ENCODE measurements at places on chromosomes 4 and X.
A peak's percentile ranks its signal among the peaks of the same experiment; 100 is the strongest.

DNA sequence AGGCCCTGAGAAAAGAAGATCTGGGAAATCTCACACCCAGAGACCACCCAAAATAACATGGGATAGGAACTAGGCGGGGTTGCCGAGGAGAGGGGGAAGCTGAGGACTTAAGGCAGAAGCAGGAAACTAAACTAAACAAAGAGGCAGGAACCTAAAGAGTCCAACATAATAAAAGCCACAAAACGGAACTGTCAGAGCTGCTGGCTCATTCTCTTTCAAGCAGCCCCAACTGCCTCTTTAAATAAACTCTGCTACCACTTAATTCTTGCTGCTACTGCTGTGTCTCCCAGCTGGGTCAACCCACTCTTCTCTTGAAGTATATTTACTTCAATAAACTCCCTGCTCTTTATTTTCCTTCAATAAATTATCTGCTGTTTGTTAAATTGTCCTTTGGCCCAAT is 44.5 kb downstream of the MAGEB16 start:
- no peak for DNase-seq

DNA sequence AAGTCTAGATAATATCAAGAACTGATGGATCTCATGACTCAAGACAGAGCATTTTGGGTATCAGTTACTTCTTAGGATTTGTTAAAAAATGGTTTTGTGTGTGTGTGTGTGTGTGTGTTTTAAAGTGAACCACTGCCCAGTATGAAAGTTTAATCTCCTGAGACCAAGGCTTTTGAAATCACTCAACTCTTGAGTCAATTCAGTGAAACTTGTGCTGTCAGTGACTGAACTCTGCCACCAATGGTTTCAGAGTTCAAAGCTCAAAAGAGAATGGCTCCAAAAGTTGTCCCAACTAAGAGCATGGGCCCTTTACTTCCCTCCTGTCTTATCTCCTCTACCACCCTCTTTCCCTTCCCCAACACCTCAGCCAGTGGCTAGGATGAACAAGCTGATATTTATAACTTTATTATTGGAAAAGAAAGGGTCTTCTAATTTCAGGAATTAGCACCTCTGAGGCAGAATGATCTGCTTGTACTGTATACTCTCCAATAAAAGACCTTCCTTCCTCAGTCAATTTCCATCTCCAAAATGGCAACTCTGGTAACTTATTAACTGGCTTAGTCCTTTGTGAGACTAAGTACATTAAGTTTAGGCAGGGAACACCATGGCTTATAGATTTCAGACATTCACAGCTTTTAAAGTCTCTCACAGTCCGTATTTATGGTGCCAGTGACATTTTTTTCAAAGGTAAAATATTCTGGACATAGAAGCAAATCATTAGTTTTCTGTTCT is 152.2 kb downstream of the REPS2 start:
- DNase-seq = no peak

DNA sequence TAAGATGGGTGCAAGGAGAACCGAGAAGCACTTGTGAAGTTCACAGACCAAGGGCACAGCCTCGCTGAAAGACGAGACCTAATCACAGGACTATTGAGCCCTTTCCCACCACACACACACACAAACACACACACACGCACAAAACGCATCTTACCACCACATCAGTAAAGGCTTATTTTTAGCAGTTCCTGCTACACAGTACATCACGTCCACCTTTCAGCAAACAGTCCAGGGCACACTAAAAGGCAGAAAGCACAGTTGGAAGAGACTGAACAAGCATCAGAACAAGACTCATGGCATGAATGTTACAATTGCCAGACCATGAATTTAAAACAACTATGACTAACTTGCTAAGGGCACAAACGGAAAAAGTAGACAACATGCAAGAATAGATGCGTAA is 83.6 kb upstream of the MAPK10 start:
- DNase-seq = no peak

- DNase-seq = peak; percentile 22
Measured at GRCh38 chrX:120797188-120797851, 78.3 kb downstream of the CT47B1 start.

GRCh38 chr4:108398316-108398715 is 222.1 kb upstream of the RPL34 start:
- no peak for DNase-seq

DNA sequence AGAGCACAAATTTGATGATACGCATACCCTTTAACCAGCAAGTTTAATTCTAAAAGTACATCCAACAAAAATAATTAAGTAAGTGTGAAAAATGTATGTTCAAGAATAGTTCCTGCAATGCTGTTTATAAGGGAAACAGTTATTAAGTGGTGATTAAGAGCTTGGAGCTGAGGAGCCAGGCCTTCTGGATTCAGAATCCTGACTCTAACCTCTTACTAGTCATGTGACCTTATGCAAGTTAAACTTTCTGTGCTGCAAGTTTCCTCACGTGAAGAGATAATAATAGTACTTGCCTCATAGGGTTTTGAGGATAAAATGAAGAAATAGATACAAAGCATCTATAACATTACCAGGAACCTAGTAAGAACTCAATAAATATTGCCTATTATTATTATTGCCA is 77.7 kb downstream of the FAM13A start:
- no peak for DNase-seq

DNA sequence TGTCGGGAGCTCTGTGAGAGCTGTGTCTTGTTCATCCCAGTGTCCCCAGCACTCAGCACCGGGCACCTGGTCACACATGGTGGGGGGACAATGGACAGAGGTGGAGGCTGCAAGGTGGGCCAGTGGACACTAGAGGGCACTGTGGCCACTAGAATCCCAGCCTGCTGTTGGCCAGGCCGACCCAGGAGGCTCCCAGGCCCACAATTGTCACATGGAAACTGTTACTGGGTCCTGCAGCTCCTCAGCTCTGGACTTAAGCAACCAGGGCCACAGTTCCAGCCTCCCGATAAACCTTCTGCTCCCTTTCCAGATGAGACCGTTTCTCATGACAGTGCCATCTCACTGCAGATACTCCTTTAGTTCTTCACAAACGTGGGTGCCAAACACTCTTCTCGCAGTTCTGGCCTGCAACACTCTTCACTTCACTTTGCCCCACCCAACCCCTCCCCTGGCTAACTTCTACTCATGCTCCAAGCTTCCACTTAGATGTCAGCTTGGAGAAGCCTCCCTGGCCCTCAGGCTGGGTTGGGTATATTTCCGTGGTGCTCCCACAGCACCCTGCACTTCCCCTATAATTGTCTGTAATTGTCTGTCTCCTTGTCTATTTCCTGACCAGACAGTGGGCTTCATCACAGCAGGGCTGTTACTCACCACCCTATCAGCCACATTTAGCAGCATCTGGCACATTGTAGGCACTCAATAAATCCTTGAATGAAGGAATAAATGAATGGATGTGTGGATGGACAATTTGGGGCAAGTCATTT is 3.5 kb upstream of the IQSEC2 start:
- no peak for DNase-seq

GRCh38 chrX:154517101-154517781 is 1.2 kb upstream of the FAM3A start:
- DNase-seq = no peak

- DNase-seq = no peak
Measured at GRCh38 chrX:104566681-104567501, 892 bp downstream of the IL1RAPL2 start.

- no peak for DNase-seq
Measured at GRCh38 chrX:148672517-148672916, 172.1 kb downstream of the AFF2 start.

DNA sequence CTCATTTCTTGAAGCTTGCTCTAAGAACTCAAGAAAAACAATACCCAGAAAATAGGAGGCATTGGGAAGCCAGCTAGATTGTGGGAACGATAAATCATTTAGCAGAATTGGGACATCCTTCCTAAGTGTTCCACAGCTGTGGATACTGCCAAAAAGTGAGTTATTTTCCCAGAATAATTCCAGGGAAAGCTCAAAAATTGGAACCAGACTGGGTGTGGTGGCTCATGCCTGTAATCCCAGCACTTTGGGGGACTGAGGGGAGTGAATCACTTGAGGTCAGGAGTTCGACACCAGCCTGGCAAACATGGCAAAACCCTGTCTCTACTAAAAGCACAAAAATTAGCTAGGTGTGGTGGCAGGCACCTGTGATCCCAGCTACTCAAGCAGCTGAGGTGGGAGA is 68.2 kb upstream of the GK2 start:
- DNase-seq = no peak

DNA sequence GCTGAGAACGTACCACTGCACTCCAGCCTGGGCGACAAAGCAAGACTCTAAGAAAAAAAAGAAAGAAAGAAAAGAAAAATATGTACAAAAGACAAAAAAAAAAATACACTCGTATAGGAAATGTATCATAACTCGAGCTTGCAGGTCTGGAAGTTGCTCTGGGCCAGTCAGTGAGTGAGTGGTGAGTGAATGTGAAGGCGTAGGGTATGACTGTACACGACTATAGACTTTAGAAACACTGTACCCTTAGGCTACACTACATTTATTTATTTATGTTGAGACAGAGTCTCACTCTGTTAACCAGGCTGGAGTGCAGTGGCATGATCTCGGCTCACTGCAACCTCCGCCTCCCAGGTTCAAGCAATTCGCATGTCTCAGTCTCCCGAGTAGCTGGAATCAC is 29.4 kb downstream of the EVC2 start:
- no peak for DNase-seq

DNA sequence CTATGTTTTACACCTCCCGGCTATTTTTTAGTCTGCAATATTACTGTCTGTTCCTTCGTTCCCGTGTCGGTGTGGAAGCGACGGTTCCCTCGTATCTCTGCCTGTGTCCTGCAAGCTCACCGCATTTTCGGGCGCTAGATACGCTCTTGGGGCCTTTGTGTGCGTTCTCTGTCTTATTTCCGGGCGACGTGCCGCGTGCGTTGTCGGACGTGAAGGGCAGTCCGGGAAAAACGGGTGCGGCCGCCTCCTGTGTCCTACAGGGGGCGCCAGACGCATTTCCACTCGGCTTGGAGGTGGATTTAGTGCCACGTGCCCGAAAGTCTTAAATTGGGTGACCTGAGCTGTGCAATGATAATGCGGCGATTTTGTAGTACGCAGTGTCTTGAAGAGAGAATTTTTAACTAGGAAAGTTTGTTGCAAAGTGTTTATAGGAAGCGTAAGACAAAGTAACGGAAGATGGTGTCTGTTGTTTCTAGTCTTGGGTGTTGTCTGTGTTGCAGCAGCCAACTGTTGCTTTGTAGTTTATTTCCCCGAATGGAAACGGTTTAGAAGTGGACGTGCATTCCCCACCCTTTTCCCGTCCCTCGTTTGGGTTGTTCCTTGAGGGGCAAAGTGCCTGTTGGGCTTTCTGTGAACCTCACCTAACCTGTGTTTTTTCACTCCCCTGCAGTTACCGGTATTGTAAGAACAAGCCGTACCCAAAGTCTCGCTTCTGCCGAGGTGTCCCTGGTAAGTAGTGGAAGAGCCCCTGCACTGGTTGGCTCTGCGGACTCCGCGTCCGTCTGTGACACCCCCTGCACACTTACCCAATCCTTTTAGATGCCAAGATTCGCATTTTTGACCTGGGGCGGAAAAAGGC is 720 bp downstream of the RPL10 start:
- DNase-seq = no peak

- DNase-seq = no peak
Measured at GRCh38 chrX:113470166-113470565, 629.5 kb upstream of the AMOT start.

DNA sequence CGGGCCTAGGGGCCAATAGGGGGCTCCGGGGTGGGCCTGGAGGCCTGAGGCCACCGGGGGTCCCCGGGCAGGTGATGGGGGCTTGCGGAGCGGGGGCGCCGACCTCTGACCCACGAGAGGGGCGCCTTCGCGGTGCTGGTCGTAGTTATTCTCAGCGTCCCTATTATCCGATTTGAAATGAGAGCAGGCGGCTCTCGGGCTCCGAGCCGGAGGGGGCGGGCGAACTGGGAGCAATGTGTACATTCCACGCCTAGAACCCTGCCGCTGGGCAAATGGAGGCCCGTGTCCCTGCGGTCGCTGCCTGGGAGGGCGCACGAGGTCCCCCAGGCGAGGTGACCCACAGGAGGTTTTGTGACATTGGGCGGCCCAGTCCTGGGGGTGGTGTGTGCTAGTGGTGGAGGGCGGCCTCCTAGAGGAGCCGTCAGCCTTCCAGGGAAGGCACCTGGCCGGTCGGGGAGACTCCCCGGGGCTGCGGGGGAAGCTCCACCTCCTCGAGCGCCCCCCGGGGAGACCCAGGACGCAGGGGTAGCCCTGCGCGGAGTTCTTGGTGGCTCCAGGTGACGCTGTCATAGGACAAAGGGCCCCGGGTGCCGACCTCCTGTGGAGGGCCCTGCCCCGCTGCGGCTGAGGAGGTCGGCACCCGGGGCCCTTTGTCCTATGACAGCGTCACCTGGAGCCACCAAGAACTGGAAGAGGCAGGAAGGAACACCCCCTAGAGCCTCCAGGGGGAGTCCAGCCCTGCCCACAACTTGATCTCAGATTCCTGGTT is 102.6 kb upstream of the PRKX start:
- no peak for DNase-seq

- DNase-seq = no peak
Measured at GRCh38 chrX:2888309-2888708, 40.8 kb downstream of the ARSD start.

- peak; percentile 70 for DNase-seq
Measured at GRCh38 chr4:34850968-34851367, 1393.3 kb downstream of the ARAP2 start.

GRCh38 chr4:41693629-41694028 is 54.9 kb downstream of the PHOX2B start:
- DNase-seq = no peak

DNA sequence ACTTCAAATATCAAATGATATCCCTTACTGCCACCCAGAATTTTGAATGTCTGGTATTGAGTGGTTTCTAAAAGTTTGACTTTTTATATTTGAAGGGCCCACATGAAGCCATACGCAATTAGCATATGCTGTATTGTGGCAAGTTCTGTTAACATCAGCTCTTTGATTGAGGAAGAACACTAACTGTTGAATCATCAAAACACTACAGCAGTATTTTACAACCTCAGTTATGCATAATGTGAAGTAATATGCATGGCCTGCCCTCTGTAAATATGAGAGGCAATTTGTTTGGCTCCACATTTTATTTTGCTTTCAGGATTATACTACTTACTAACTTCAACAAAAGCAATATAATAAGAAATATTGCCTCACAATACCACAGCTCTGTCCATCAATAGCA is 62.2 kb upstream of the DMD start:
- DNase-seq = no peak

DNA sequence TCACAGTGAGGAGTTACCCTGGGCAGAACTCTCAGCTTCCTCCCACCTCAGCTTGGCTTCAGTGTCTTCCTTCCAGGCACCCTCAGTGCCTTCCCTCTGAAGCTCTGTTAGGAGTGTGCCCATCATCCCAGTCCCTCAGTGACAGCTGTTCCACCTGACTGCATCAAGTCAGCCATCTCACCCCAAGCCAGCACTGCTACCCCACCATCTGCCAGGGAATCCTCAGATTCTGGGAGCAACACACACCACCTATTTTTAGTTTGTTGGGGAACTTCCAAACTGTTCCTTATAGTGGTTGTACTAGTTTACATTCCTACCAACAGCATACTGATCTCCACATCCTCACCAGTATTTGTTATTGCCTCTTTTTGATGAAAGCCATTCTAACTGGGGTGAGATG is 182.9 kb downstream of the RELL1 start:
- DNase-seq = no peak
